ENCODE measurements at places on chromosomes 2 and 18.

DNA sequence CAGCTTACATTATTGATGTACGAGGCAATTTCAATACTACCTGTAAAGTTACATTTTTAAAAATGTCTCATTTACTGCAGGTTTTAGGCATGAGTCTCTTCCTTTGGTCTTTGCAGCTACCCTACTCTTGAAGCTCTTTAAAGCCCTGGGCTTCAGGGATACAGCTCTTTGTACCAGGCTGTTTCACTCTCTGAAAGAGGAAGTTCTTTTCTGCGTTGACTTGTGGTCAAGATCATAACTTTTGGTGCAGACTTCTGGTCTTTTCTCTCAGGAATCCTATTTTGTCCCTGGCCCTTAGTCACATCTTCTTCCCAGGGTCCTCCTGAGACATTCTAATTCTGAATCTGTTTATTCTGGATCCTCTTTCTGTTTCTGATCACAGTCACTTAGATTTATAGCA, 16.6 kb upstream of the HRH4 start:
- no peak for DNase-seq

DNA sequence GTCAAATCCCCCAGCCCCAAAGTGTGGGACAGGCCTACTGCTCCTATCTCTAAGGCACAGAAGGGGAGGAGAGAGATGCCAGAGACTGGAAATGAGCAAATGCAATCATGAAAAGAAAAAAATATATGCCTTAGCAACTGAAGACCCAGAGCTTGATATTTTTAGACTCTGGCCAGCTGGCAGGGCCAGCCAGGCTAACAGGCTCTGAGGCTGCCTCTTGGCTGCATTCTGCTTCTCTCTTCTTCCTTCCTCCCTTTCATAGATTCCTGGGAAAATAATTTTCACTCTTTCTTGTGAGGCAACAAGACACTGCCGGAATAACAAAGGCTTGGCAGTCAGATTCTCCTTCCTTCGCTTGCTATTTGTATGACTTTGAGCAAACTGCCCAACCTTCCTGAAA, 209.1 kb downstream of the RAD51AP2 start:
- no peak for DNase-seq

DNA sequence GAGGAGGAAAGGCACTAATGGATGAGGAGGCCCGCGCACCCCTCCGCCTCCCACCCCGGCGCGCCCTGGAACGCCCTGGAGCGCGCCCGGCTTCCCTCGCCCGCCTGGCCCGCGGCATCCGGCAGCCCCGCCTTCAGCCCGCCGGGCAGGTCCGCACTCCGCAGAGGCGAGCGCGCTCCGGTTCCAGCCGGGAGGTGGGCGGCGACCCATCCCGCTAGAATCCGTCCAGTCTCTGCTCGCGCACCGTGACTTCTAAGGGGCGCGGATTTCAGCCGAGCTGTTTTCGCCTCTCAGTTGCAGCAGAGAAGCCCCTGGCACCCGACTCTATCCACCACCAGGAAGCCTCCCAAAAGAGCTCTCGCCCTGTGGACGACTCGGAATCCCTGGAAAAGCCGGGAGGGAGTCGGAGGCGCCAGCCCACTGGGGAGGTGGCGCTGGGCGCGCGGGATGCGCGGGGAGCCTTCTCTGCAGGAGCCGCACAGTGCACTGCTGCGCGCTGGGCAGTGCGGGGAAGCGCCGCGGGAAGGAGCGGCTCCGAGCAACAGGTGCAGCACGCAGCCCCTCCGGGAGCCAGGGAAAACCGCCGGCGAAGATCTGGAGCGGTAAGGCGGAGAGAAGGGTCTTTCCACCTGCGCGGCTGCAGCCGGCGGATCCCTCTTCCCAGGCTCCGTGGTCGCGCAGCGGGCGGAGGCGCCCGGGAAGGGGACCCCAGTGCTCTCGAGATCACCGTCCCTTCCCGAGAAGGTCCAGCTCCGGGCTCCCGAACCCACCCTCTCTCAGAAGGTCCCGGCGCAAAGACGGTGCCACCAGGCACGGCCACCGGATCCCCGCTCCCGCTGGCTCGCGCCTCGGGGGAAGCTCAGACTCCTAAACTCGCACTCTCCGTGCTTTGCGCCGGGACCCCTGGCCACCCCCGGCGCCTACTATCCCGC, at the start of gene GALR1:
TSS of gene GALR1 (plus strand) at position 280 of the 932 bp plus-strand sequence. CDS start 701 bp downstream, outside the sequence.
- DNase-seq: no peak

DNA sequence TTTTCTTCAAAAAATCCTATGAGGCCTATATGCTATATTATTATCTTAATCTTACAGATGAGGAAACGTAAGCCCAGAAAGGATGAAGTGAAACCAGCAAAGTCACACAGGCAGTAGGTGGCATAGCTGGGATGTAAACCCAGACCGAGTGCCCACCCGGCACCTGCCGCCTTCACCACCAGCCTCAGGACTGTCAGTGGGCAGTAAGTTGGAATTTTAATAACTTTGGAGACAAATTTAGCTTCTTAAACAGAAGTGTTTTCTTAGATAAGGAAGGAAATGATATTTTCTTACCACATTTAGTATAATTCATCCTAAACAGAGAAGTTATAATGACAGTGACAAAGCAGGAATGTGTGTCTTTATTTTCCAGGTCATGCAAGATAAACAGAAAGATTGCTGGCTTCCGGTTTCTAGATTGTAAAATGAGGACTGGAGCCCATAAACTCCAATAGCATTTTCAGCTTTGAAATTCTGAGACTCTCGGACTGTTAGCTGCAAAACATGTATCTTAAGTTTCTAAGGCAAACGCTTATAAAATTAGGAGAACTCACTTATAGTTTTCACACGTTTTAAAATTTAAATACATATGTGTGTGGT, 59.3 kb downstream of the CD8B2 start:
- no peak for DNase-seq

GRCh38 chr2:208490492-208490891, 83.9 kb downstream of the PTH2R start:
- no peak for DNase-seq

DNA sequence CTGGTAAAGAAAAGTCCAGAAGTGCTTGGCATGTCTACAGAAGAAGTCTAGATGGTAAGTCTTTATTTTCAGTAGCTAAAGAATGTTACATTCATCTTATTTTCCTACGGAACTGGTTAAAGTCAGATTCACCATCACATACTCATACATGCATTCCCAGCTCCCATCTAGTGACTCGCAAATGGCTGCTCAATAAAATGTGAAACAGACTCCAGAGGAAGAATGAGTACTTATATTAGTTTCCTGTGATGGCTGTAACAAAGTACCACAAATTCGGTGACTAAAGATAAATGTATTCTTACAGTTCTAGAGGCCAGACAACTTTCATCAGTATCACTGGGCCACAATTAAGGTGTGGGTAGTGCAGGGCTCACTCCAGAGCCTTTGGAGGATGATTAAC, 797.2 kb downstream of the SATB2 start:
- DNase-seq: no peak

- DNase-seq: no peak
Measured at GRCh38 chr2:212548455-212548819, 9.8 kb upstream of the ERBB4 start.

- no peak for DNase-seq
Measured at GRCh38 chr18:10973567-10974203, 175.7 kb downstream of the PIEZO2 start.

- no peak for DNase-seq
Measured at GRCh38 chr2:6694555-6694954, 171.2 kb downstream of the CMPK2 start.

GRCh38 chr2:202721621-202722020, 86.9 kb downstream of the FAM117B start:
- no peak for DNase-seq

- no peak for DNase-seq
Measured at GRCh38 chr18:42141439-42141838, 186.4 kb downstream of the PIK3C3 start.

DNA sequence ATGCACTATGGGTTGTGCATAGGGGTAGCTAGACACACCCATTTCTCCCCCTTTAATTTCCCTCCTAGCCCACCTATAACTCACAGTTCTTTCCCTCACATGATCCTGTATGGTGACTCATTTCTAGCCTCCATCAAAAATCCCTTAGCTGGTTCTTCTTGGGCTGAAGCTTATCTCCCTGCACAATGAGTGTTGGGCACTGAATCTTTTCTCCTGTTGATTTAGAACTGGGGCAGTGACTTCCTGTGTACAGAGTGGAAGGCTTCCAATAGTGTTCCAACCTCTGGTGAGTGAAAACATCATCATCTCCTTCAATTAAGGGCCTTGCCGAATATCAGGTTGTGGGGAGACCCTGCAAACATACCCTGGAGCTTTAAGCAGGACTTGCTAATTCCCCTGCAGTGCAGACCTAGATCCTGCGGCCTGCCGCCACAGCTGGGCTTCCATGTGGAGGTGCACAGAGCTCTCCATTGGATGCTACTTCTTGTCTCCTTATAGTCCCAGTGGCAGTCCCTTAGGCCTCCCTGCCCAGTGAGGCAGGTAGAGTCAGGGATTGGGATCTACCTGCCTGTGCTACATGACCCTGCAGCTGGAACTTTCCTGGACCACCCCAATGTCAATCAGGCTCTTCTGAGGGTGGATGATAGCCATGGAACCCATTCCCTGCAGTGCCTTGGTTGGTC, 121.8 kb downstream of the PLB1 start:
- no peak for DNase-seq

DNA sequence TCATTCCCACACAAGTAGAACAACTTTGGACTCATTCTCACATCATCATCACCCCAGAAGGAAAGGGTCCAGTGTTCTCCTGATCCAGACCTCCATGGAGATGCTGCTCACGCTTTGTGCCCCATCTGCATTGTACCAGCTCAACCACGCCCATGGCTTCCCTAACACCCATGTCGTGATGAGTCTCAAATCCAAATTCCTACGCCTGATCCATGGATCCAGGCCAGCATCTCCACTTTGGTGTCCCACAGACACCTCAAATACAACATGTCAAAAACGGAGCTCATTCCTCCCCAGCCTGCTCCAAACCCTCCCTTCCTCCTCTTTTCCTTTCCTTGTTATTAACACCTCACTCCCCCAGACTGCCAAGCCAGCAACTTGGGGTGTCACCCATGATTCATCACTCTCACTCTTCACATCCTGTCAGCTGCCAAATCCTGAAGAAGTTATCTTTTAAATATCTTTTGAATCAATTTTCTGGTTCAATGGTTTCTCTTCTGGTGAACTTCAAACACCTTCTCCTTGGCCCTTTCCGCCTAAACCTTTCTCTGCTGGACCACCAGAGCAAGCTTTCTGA, 30.2 kb upstream of the FAM124B start:
- no peak for DNase-seq

- no peak for DNase-seq
Measured at GRCh38 chr18:6004119-6004518, 108.8 kb upstream of the TMEM200C start.

DNA sequence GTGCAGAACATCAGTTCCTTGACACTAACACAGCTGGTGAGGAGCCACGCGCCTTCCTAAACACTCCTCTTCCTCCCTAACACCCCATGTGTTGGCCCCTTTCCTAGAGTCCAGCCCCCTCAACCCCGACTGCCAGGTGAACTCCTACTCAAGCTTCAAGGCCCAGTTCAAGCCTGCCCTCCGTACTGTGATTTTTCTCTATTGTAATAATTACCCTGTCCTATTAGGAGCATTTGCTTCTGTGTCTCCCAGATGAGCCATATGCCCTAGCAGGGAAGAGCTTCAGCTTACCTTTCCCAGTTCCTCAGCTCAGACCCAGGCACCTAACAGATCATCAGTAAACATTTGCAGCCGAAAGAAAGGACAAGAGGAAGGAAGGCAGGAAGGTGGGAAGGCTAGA, 130.6 kb upstream of the SALL3 start:
- DNase-seq: no peak

DNA sequence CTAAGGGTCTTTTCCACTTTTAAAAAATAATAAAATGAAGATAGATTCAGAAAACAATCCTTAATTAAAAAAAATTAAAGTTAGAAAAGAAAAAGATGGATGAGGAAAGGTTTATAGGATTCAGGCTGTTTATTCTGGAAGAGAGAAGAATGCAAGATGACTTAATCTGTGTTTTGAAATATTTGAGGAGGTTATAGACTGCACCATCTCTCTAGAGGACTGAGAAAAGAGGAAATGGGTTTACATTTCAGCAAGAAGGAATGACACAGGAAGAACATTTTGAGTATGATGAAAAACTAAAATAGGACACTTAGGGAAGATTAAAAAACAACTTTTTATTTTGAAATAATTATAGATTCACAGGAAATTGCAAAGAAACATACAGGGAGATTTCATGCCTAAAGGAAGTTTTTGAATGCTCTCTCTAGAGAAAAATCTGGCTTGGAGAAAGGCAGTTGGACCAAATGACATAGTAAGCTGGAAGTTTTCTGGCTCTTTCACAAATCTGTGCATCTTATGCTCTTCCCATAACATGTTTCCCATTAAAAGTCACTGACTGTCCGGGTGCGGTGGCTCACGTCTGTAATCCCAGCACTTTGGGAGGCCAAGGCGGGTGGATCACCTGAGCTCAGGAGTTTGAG, 75.0 kb downstream of the CERS6 start:
- no peak for DNase-seq

- no peak for DNase-seq
Measured at GRCh38 chr2:182242609-182243008, 184.2 kb downstream of the PDE1A start.

GRCh38 chr2:119483395-119483753, 40.9 kb downstream of the SCTR start:
- no peak for DNase-seq

DNA sequence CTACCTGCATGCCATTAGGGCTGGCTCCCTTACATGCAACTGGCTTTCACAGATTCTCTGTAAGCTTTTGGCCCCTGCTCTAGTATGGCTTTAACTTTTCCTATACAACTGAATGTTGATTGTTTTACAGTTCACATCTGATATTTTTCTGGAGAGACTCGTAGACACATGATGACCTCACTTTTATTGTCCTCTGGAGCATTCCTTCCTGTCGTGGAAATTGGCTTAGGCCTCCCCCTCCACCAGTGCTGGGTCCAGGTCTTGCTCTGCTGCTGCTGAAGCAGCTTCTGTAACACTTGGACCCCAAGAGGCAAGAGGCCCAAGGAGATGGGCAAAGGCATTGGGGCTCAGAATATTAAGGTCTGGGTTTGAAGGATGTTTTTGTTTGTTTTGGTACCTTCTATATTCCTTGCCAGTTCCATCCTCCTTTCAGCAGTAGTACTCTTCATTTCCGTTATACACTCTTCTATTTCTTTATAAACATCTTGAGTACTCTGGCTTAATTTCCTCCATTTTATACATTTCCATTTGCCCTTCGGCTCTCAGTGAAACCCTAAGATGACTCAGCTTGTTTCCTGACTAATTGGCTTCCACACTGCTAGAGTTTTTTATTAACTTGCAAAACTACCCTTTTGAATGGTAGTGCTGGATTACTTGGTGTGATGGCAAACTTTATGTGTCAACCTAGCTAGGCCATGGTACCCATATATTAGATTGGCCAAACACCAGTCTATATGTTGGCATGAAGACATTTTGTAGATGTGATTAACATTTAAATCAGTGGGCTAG, 219.8 kb downstream of the CDCA7 start:
- no peak for DNase-seq

DNA sequence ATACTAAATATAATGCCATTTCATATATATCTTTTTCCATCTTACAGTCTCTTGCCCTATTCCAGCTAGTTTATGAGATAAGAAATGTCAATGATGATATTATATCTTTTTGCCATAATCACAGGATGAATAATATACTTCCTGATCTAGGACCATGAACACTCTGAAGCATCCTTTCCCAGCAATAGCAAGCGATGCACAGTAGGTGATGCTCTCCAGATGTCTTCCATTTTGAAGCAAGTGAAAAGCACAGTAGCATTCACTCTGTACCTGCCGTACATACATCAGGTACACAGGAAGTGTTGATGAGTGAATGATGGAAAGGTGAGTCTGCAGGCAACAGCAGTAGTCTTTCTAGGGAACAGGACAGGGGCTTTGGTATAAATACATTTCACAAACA, 8.6 kb upstream of the SULT1C4 start:
- DNase-seq: no peak
